ENCODE measurements at places on chromosomes 12 and 14.

DNA sequence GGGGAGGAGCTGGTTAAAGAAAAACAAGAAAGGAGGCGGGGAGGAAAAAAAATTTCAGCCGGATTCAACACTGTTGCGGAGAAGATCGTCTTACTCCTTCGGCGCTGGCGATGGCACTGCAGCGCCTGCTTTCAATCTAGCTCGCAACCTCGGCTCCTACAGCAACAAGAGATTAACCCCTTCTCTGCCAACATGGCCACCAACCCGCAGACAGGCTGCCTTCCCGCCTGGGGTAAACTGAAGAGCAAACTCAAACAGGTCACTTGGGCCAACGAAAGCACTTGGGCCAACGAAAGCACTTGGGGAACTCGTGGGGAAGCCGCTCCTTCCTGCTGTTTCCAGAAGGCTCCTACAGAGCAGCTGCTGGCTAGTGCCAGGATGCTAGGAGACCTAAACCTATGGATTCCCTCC lies 73.7 kb downstream of the CIT start:
- DNase-seq = no peak

DNA sequence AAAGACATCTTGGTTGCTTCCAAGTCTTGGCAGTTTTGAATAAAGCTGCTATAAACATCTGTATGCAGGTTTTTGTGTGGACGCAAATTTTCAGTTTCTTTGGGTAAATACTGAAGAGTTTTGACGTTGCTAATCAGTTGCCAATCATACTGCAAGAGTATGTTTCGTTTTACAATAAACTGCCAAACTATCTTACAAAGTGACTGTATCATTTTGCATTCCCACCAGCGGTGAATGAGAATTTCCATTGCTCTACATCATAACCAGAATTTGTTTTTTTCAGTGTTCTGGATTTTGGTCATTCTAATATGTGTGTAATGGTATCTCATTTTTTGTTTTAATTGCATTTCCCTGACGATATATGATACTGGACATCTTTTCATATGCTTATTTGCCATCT lies 190.8 kb upstream of the PARP11 start:
- no peak for DNase-seq

DNA sequence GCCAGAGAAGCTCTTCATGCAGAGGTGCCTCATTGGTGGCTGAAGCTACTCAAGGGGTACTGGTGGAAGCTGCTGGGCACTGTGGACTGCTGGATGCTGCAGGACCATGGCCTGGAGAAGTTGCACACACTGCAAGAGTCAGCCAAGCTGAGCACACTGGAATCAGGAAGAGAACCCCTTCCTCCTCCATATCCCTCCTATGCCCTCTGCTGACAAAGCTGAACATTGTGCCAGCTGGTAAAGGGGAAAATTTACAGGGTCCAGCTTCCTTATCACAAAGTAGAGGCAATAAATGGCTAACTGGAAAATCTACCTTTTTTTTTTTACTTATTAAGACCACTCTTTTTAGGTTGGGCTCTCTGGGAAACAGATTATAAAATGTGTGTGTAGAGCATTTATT lies 6.5 kb downstream of the CCDC175 start:
- no peak for DNase-seq

- no peak for DNase-seq
These were observed 86.3 kb upstream of the AMN1 start for GRCh38 chr12:31815096-31815495.

DNA sequence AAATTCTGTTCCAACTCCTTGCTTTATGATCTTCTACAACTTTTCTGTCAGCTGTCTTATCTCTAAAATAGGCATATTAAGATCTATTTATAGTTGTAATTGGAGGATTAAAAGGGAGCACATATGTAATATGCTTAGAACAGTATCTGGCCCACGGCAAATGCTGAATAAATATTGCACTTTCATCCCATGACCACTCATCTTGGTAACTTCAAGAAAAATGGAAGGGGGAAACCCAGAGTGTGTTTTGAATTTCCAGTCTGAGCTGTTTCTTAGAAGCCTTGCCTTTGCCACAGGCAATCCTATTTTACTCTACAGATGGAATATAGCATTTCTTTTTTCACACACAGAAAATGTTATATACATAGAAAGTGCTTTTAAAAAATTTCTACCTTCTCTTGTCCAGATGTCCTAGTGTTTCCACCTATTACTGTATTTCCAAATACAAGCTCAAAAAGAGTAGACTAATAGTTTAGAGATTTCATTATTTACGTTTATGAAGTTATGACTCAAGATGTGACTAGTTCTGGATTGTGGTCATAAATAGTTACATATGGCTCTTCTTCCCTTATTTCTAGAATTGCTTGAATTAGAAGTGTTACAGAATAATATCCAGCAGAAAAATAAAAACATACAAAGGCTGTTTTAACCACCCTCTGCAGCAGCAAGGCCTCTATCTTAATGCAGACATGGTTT lies 6.2 kb upstream of the STXBP6 start:
- no peak for DNase-seq

Data from retinal pigment epithelial cell (primary cell).